ENCODE measurements at places on chromosomes 4 and X. TPM values are rescaled to one million over a fixed set of nuclear protein-coding genes. Genes with fewer than 3 reads are reported as not detected.

- DNase-seq = no peak
Measured at GRCh38 chr4:88817740-88818139, 120.1 kb upstream of the NAP1L5 start.

CHM gene
- 8.0 TPM for total RNA-seq

DNA sequence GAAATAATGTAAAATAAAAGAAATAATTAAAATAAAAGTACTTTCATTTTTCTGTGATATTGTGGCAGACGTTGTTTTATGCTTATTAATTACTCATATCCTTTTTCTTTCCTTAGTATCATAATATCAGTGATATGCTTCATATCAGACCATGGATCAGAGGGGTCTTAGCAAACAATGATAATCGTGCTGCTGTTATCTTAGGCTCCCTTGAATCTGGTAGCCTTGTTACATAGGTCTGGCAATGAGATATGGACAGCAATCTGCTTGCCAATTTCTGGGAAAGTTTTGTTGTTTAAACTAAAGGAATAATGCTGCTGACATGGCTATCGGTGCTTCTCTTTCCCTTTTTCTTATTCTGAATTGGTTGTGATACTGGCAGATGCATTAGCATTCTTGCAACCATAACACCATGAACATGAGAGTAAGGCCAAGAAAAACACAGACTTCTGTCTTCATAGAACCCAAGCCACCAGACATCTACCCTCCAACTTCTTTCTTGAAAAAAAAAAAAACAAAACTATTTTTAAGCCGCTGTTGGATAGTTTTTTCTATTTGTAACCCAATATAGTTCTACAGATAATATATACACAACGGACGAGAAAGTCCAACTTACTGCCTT lies 16.4 kb downstream of the EPHA5 start:
- no peak for DNase-seq

DNA sequence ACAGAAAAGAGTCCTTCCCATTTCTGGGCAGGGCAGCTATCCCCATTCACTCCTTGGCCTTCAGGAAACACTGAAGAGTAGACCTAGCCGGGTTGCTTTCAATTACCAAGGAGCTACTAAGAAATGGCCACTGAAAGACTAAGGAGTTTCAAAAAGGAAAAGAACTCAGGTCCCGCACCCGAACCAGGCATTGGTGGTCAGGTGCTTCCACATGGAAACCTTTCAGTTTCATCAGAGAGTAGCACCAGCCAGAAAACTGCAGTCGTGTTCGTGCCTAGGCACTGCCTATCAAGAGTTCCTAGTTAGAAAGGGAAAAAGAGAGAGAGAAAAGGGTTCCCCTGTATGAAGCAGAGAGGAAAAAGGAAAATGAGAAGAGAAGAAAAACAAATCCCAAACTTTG lies 237.9 kb downstream of the KLHL4 start:
- DNase-seq = no peak

HTR2C gene
- not detected for total RNA-seq

- no peak for DNase-seq
Measured at GRCh38 chr4:155569960-155570515, 96.6 kb upstream of the GUCY1A1 start.

GRCh38 chr4:101367201-101367600 lies 19.9 kb upstream of the PPP3CA start:
- peak; percentile 9 for DNase-seq

- DNase-seq = no peak
Measured at GRCh38 chr4:8470451-8471024, 30.0 kb downstream of the TRMT44 start.

GAGE10 gene
- not detected for total RNA-seq

MAGEH1 gene
- 24.2 TPM for total RNA-seq

DNA sequence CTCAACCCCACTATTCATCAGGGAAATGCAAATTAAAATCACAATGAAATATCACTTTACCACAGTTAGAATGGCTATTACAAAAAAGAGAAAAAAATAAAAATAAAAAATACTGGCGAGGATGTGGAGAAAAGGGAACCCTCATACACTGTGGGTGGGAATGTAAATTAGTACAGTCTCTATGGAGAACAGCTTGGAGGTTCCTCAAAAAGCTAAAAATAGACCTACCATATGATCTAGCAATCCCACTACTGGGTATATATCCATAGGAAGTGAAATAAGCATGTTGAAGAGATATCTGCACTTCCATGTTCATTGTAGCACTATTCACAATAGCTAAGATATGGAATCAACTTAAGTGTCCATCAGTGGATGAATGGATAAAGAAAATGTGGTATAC lies 50.5 kb upstream of the PAGE1 start:
- DNase-seq = no peak

RASL11B gene
- total RNA-seq = 1.2 TPM

DNA sequence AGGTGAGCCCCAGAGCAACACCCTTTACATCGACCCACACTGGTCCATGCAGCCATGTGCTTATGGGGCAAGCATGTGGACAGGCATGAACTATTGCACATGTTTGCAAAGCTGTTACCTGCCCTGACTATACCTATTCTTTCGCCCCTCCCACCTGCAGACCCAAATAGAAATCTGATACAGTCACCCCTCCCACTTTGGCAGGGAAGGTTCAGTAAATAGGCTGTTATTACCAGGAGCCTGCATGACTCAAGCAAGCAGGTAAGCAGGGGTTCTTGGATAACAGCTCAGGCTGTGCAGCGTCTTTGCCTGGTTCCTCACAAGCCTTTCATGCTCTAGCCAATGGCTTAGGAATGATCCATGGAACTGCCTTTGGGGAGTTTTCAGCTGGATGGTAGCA lies 122.7 kb upstream of the DIPK2B start:
- DNase-seq = no peak

DNA sequence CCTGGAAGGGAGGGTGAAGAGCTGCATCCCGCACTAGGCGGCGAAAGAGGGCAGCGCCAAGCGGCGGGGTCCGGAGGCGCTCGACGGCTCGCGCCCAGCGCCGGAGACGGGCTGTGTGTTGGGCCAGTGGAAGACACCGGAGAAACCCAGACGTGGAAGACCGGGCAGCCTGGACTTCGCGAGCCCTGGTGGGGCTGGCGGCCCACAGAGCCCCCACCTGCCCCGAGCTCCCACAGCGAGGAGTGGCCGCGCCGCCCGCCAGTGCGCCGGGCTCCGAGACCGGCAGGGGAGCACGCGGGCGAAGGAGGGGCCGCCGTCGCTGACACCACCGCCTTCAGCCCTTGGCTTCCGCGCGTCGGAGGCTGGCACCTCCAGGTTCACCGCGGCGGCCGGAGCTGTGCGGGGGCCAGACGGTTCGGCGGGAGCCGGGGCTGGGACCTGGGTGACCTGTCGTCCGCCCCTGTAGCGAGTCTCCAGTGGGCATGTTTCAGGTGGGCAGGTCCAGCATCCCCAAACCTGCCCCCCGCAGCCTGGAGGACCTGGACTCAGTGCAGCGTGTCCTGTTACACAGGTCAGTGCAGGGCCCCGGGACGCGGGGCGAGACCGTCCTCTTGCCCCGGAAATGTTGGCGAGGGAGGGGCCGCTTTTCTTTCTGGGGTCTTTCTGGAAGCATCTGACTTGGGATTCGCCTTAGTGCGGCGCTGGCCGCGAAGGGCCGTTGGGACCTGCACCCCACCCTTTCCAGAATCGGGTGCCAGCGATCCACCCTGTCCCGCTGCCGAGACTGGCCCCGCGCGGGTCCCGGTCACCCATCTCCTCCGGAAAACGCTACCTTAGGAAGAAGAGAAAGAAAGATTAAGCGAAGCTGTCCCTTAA lies 9.6 kb upstream of the INTU start:
- DNase-seq = peak; percentile 49

DNA sequence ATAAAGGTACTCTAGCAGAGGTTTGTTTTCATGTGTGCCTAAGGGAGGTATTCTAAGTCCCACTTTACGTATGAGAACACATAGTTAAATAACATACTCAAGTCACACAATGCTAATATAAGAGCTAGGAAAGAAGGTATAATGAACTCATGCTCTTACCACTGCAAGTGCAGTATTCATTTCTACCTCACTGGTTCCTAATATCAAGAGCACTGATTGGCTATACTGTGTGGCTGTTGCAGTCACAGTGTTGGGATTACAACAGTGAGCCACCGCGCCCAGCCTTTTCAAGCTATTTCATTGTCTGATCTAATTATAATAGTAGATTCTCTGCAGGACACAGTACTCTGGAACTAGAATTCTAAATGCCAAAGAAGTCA lies 84.0 kb downstream of the PDS5A start:
- DNase-seq = no peak

TRAPPC11 gene
- total RNA-seq = 24.7 TPM

- DNase-seq = no peak
Measured at GRCh38 chr4:155025762-155026457, 182.5 kb upstream of the NPY2R start.

SYTL4 gene
- 0.17 TPM for total RNA-seq

MSMO1 gene
- 77.1 TPM for total RNA-seq

GRCh38 chr4:40629401-40630334 lies at the start of gene RBM47:
RBM47 (minus strand) TSS chr4:40629864; CDS start chr4:40438893, 190,971 bp downstream.
- DNase-seq = peak; percentile 51

NAP1L3 gene
- total RNA-seq = not detected

BANK1 gene
- total RNA-seq = 1.1 TPM

GLRA2 gene
- not detected for total RNA-seq
